ENCODE measurements at places on chromosomes 16 and 17.

DNA sequence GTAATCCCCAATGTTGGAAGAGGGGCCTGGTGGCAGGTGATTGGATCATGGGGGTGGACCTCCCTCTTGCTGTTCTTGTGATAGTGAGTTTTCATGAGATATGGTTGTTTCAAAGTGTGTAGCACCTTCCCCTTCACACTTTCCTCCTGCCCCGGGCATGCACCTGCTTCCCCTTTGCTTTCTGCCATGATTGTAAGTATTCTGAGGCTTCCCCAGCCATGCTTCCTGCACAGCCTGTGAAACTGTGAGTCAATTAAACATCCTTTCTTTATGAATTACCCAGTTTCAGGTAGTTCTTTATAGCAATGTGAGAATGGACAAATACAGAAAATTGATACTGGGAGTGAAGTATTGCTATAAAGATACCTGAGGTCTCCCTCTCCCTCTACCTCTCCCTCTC lies 29.4 kb downstream of the RNF112 start:
- no peak for ATAC-seq

GRCh38 chr17:75454193-75454592 lies 2.2 kb upstream of the TMEM94 start:
- ATAC-seq = no peak

GRCh38 chr17:60079401-60080243 lies 901 bp upstream of the HEATR6 start:
- no peak for ATAC-seq

GRCh38 chr16:85386467-85387170 lies 226.5 kb upstream of the GSE1 start:
- ATAC-seq = no peak

DNA sequence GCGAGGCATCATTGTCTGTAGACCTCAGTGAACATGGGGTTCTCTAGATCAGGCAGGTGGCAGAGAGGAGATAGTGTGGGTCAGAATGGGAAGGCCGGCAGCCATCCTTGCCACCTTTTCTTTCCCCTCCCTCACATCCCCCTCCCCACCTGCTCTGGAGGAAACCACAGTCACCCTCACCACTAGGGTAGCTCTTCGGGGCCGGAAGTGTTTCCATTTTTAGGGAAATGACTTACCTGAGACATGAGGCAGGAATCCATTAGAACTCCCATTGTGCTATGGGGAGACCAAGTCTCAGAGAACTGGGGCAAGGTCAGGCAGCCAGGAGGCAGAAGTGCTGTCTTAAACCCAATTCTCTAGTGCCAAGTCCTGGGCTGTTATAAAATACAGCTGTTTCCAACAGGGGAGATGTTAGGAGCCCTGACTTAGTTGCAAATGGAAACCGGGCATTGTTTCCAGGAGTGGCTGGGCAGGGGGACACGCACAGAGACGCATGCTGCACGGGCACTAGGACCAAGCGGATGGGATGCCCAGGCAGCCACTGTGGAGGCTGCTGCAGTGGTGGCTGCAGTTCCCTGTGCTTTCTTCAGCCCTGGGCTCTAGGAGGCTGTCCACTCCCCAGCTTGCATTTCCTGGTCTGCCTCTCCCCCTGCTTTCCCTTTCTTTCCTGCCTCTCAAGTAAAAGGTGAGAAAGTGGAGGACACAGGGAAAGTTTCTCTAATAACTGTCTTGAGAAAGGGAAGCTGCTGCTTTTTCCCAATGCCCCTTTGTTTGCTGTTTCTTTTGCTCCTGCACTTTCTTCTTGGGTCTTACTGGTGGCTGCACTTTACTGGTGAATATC lies 2.8 kb downstream of the HAS3 start:
- ATAC-seq = no peak

- no peak for ATAC-seq
Observed at GRCh38 chr16:54178478-54178976, 108.1 kb downstream of the IRX3 start.

GRCh38 chr17:15398291-15398690 lies 56.9 kb upstream of the TEKT3 start:
- no peak for ATAC-seq

GRCh38 chr16:86227801-86228200 lies 282.5 kb upstream of the FOXF1 start:
- no peak for ATAC-seq

- no peak for ATAC-seq
Observed at GRCh38 chr16:9297437-9298113, 206.1 kb downstream of the HAPSTR1 start.

GRCh38 chr16:66954097-66954659 lies 6.9 kb upstream of the CES3 start:
- peak; percentile 72 for ATAC-seq

GRCh38 chr17:10837921-10838320 lies at the start of gene PIRT:
Gene PIRT, minus strand, starts transcription at chr17:10838087. Its CDS starts 12,442 bp downstream, at chr17:10825645.
- no peak for ATAC-seq
